ENCODE measurements at places on chromosomes 1 and 21.
A peak's percentile ranks its signal among the peaks of the same experiment; 100 is the strongest.

- DNase-seq: peak; percentile 19
Measured at GRCh38 chr21:32929633-32930038, 96.1 kb upstream of the OLIG2 start.

GRCh38 chr1:31505911-31506497 is 70.3 kb upstream of the TINAGL1 start:
- DNase-seq: no peak

GRCh38 chr1:30476476-30476875 is 246.9 kb downstream of the MATN1 start:
- no peak for DNase-seq

GRCh38 chr1:19918057-19918456 is 5.4 kb downstream of the PLA2G2E start:
- DNase-seq: peak; percentile 76

DNA sequence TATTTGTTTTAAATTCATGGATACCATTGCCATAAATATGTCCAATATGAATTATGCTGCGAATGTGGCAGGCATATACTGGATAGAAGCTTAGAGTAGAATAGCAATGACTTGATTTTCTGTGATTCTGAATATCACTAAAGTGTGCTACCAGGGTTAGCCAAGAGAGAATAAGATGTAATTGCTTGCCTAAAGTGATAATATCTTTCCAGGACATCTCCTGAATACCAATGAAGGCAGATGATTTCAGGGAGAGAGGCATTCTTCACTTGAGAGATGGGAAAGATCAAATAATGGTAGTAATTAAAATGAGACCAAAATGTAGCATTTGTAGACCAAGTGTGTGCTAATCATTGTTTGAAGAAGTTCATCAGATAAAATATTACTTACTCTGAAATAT is 53.4 kb upstream of the KIAA1614 start:
- no peak for DNase-seq

GRCh38 chr1:171799166-171799565 is 17.7 kb downstream of the METTL13 start:
- DNase-seq: no peak

DNA sequence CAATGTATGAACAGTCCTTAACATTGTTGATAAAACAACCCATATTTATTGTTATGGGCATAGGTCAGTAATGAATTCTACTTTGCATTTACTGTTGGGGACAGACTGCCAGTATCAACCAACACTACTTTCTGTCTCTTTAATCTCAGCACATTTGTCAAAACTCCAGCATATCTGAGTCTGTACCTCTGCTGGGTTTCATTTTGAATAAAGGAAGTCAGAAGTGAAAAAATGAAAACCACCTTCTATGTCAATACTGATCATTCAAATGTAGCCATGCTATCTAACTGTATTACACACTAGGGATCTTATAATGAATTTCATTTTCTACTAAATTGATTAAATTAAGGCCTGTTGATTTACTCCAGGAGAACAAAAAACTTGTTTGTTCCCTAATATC is 24.2 kb upstream of the CXADR start:
- DNase-seq: no peak

- DNase-seq: no peak
Measured at GRCh38 chr1:234208791-234209190, 164.5 kb upstream of the COA6 start.

DNA sequence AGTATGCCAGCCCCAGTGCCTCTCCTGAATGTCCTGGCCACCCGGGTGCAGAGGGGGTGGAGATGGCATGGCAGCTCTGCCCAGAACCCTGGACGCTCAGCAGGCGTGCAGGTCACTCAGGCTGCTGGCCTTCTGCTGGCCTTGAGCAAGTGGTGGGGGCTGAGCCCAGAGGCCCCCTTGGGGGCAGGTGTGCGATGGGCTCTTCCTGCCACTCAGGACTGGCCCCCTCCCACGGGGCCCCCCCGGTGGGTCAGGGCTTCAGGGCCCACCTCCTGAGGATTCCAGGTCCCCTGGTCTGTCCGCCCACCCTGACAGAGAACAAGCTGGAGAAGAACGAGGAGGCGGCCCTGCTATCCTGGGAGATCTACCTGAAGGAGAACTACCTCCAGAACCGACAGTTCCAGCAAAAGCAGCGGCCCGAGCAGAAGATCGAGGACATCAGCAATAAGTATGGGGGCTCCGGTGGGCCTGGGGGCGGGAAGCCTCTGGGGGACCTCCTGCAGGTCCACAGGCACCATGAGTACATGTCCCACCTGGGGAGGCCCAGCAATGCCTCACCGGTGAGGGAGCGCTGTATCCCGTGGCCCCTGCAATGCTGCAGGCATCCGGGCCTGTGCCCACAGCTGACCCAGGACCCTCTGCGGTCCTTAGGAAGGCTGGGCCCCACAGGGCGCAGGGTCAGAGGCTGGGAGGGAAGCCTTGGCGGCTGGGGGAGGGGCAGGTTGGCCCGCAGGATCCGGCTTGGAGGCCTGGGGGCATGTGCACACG is 37.0 kb upstream of the LRRC3 start:
- no peak for DNase-seq

- DNase-seq: no peak
Measured at GRCh38 chr1:37448691-37449417, 25.5 kb upstream of the ZC3H12A start.

- DNase-seq: peak; percentile 38
Measured at GRCh38 chr1:212285685-212286555, 710 bp downstream of the PPP2R5A start.

GRCh38 chr1:178438432-178438831 is 58.3 kb downstream of the CLEC20A start:
- no peak for DNase-seq

GRCh38 chr1:178938959-178939317 is 68.1 kb upstream of the ANGPTL1 start:
- DNase-seq: no peak

DNA sequence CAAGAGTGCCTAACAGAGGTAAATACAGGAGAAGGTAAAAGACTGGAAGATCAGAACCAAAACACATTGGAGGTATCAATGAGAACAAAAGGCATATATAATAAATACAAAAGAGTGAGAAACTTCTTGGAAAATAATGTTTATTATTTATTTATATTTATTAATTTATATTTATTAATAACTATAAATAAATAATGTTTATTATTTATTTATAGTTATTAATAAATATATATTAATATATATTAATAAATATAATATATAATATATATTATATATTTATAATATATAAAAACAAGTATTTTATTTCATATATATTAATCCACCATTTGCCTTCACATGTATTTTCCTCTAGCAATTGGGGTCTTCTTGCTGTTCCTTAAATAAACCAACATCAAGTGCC is 391.9 kb downstream of the GPATCH2 start:
- no peak for DNase-seq

GRCh38 chr1:100037656-100037926 is 67.8 kb downstream of the SLC35A3 start:
- DNase-seq: no peak

DNA sequence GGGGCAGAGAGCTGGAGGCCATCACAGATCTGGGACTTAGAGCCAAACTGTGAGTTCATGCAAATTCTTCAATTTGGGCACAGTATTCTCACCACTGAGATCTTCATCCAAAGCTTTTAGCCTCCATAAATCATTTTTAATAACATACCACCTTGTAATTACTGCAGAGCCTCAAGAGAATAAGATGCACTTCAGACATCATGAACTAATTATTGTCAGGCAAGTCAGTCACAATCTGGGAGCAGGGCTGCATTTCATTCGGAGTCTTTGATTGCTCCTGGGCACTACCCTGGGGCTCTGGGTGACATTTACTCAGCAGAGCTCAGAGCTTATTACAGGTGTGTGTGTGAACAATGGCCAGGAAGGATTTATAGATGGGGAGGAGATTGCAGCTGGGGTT is 623.7 kb downstream of the PTPRU start:
- DNase-seq: no peak

DNA sequence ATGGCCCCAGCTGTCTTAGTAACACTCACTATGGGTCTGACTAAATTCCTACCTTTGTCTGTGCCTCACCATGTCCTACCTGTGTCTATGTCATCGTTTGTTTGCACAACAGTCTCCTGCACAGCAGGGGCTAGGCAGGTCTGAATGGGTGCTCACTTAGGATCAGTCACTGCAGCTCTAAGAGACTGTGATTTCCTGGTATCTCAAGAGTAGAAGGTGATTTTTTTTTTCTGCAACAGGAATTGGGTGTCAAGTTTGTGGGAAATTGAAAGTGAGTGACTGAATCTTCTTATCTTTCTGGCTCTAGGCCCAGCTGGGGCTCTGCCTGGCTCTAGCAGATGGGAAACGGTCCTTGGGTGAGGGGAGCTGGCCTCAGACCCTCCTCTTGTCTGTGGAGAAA is 46.4 kb upstream of the TRABD2B start:
- DNase-seq: no peak

GRCh38 chr1:155207806-155208540 is at the start of gene THBS3:
THBS3 (minus strand) TSS chr1:155207897; CDS start chr1:155207876, 21 bp downstream.
- DNase-seq: no peak

DNA sequence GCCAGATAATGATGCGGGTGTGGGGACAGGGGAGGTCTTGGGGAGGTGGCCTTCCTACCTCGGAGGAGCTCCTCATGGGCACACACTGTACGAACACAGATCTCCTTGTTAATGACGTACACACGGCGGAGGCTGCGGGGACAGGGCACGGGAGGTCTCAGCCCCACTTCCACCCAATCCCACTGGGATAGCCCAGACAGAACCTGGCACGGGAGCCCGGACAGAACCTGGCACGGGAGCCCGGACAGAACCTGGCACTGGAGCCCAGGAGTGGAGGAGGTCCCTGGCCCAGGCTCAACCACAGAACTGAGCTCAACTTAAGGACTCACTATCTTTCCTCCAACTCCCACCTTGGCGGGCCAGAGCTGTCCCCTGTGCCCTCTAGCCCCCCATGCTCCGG is 5.2 kb downstream of the MFAP2 start:
- no peak for DNase-seq

DNA sequence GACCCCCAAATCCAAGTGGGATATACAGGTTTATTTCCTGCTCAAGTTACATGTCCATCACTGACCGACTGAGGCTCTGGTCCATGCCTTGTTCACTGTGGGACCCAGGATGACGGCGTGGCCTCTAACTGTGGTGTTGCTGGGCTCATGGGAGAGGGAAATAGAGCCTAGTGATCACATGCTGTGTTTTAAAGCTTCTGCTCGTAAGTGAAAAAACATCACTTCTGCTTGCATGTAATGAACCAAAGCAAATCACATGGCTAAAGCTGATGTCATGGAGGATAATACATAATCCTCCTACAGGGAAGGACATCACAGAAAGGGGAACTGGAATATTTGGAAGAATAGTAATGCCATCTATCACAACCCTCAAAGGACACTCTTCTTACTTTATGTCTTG is 107.6 kb downstream of the FASLG start:
- DNase-seq: no peak

DNA sequence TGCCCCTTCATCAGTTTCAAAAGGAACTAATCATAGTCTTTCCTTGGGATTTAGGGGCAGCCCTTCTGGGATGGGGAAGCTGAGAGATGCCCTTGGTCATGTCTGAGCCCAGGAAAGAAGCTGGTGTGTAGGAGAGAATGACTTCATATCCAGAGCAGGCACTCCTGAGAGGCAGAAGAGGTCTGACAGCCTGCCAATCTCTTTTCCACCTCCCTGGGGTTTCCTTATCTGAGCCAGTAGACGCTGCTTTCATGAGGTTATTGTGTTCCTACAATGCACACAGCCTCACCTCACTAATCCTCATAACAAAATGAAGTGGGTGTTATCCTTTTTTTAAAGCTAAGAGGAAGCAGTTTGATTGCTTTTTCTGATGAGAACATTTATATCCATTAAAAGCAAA is 14.1 kb downstream of the ROR1 start:
- DNase-seq: no peak

DNA sequence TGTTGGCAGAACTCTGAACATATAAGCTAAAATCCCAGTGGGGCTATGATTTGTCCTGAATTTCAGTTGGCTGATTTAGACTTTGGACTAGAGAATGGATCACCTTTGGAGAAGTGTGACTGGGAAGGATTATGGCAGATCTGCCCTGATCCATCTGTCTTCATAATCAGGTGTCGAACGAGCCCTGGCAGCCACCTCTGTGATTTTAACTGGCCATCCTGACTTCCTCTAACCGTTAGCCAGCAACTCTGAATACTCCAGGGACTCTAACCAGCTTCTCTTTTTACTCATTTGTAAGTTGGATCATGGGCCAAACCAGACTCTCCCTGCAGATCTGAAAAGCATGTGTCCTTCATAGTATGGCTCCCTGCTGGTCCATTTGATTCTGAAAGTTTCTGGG is 32.0 kb downstream of the ACTN2 start:
- no peak for DNase-seq

DNA sequence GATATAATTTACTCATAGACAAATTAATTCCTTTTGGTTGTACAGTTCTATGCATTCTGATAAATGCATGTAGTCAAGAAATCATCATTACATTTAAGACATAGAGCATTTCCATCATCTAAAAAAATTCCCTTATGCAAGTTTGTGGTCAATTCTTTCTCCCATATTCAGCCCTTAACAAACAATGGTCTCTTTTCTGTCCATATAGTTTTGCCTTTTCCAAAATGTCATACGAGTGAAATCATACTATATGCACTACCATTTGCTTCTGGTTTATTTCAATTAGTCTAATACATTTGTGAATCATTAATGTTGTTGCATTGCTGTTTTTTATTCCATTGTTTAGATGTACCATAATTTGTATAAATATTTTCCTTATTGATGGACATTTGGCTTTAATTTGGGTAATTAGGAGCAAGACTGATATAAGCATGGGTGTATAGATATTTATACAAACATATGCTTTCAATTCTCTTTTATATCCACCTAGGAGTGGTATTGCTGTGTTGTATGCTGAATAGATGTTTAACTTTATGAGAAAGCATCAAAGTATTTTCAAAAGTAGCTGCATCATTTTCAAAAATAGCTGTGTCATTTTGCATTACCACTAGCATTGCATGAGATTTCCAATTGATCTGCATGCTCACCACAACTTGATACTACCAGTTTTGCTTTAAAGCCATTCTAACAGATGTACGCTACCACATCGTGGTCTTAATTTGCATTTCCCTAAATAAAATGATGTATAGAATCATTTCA is 397.0 kb upstream of the ADAMTS5 start:
- DNase-seq: no peak

DNA sequence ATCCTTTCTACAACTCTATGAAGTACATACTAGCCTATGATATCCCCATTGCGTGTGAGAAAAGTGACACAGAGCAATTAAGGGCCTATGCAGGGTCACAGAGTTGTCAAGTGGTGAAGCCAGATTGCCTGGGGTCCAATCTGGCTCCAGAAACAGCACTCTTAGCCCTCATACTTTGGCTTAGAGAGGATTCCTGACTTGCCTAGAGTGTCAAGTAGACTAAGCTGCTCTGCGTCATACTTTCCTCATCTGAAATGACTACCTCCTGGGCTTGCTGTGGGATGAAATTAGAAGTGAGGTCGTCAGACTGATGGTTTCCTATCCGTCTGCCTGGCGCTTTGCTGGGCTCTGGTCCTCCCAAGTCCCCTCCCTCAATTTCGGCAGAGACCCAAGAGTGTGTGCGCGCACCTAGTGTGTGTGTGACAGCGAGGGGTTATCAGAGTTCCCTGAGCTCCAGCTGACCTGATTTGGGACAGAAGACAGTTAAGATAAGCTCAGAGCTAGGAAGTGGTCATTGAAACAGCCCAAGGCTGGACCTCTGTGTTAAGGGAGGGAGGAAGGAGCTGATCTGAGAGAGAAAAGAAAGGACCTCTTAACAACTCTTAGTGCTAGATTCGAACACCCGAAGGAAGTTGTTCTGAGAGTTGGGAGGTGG is 5.4 kb upstream of the NUAK2 start:
- no peak for DNase-seq

GRCh38 chr1:23916209-23917131 is 3.3 kb upstream of the CNR2 start:
- DNase-seq: peak; percentile 66

GRCh38 chr1:174364996-174365736 is 82.6 kb upstream of the GPR52 start:
- DNase-seq: no peak

Data from GM12892 (cell line).